Posterior vena cava (tissue), 2 donors: ENCODE measurements at places on chromosomes 2 and 18. TPM values are rescaled to one million over a fixed set of nuclear protein-coding genes. Genes with fewer than 3 reads are reported as not detected.

Gene CUL3
- 67.1 TPM for total RNA-seq

Gene OR6B2
- not detected for total RNA-seq

Gene CIB4
- total RNA-seq, result not detected

Gene HAAO
- total RNA-seq, result 5.1 TPM

Gene COL3A1
- total RNA-seq, result 2,244 TPM

Gene SLC8A1
- total RNA-seq, result 121 TPM

Gene ALLC
- total RNA-seq, result not detected

Gene DAW1
- 0.37 TPM for total RNA-seq

Gene LIPG
- 1.2 TPM for total RNA-seq

Gene FSIP2
- total RNA-seq, result 0.81 TPM

Gene NR4A2
- total RNA-seq, result 7.8 TPM

Gene BAZ2B
- 66.7 TPM for total RNA-seq

Gene AQP12B
- total RNA-seq, result 0.19 TPM

Gene OSR1
- total RNA-seq, result 78.3 TPM

Gene RUFY4
- not detected for total RNA-seq

Gene ALPG
- not detected for total RNA-seq

Gene GRHL1
- total RNA-seq, result 1.9 TPM

Gene FOXI3
- not detected for total RNA-seq

Gene GNLY
- 5.3 TPM for total RNA-seq

Gene CDKL4
- 1.2 TPM for total RNA-seq

Gene NPAS2
- total RNA-seq, result 30.1 TPM

Gene SPEG
- total RNA-seq, result 175 TPM

Gene DCC
- total RNA-seq, result 0.86 TPM

Gene SERPINB5
- total RNA-seq, result not detected

Gene NMUR1
- total RNA-seq, result 7.4 TPM

Gene SP5
- 0.28 TPM for total RNA-seq

Gene SPC25
- 0.42 TPM for total RNA-seq

Gene TRAF3IP1
- total RNA-seq, result 27.1 TPM

Gene TUBB6
- total RNA-seq, result 274 TPM

Gene FER1L5
- 0.05 TPM for total RNA-seq

Gene CHPF
- total RNA-seq, result 42.9 TPM

Gene PRKAG3
- 0.23 TPM for total RNA-seq

Gene GREB1L
- 1.0 TPM for total RNA-seq

Gene UCN
- 0.95 TPM for total RNA-seq

Gene EPHA4
- total RNA-seq, result 39.2 TPM

Gene CSRNP3
- 7.7 TPM for total RNA-seq

Gene SGPP2
- total RNA-seq, result not detected

Gene STPG4
- total RNA-seq, result 0.52 TPM

Gene CKAP2L
- total RNA-seq, result 0.24 TPM

Gene L3MBTL4
- 10.5 TPM for total RNA-seq

Gene NPC1
- total RNA-seq, result 36.2 TPM

Gene TEX44
- not detected for total RNA-seq

Gene FAM237A
- total RNA-seq, result not detected

Gene RMDN2
- 6.4 TPM for total RNA-seq

Gene C2orf49
- total RNA-seq, result 12.7 TPM

Gene ADNP2
- total RNA-seq, result 15.3 TPM
